ENCODE measurements at places on chromosomes 12 and 14.
A peak's percentile ranks its signal among the peaks of the same experiment; 100 is the strongest.

DNA sequence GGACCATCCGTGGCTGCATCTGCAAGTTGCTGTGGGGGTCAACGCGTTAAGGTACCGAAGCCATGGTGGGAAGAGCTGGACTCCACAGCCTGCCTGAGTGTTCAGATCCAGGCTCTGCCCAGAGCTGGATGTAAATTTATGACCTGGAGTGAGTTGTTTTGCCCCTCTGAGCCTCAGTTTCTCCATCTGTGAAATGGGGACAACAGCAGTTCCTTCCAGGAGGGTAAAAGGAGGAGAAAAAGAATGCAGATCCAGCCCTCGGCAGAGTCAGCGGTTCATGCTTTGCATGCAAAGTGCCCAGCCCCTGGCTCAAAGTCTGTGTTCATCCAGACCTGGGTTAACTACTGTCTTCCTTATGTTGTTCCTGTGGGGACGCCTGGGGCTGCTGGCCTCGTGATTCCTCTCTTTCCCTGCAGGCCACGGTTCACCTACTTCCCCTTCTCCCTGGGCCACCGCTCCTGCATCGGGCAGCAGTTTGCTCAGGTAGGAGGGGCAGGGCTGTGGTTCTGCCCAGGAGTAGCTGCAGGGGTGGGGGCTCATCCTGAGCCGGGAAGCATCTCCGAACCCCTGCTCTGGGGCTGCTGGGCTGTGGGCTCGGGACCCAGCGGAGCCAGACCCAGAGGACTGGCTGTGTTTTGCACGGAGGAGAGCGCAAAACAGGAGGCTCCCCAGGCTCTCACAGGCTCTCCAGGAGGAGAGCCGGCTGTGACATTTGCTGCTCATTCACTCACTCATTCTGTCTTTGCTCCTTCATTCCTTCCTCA, 41.9 kb downstream of the CYP46A1 start:
- no peak for DNase-seq

DNA sequence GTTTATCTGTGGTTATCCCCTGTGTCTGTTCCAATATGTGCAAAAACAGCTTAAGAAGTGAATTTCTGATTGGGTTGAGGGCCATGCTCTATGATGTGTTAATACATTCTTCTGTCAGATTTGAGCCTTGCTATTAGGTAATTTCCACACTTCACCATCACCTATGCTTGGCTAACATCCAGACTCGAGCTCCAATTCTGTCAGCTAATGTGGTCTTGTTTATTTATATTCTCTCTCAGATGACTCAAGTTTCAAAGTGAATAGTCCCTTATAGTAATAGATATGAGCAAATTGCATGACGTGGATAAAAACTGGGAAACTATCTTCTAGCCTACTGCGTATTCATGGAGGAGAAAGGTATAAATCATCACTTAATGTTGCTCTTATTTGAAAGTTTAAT, 451.3 kb downstream of the SNAPC1 start:
- no peak for DNase-seq

GRCh38 chr12:4118017-4118510, 155.5 kb upstream of the CCND2 start:
- no peak for DNase-seq

- DNase-seq = no peak
These were observed 26.4 kb downstream of the KCNK13 start for GRCh38 chr14:90088176-90088575.

DNA sequence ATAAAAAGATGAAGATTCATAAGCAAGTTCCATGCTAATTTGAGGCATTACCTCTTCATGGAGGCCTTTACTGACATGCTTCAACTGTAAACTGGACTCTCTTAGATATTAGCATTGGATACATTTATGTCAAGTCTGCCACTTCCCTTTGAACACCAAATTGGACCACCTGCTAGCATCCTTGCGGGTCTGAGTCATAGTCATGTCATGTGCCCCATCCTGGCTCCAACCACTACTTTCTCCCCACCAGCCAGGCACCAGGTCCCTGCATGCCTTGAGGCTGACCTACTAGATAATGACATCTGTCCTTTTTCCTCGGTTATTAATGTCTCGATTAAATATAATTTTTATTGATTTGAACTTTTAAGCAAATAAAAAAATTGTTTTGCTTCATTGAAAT, 32.9 kb upstream of the EEA1 start:
- no peak for DNase-seq

DNA sequence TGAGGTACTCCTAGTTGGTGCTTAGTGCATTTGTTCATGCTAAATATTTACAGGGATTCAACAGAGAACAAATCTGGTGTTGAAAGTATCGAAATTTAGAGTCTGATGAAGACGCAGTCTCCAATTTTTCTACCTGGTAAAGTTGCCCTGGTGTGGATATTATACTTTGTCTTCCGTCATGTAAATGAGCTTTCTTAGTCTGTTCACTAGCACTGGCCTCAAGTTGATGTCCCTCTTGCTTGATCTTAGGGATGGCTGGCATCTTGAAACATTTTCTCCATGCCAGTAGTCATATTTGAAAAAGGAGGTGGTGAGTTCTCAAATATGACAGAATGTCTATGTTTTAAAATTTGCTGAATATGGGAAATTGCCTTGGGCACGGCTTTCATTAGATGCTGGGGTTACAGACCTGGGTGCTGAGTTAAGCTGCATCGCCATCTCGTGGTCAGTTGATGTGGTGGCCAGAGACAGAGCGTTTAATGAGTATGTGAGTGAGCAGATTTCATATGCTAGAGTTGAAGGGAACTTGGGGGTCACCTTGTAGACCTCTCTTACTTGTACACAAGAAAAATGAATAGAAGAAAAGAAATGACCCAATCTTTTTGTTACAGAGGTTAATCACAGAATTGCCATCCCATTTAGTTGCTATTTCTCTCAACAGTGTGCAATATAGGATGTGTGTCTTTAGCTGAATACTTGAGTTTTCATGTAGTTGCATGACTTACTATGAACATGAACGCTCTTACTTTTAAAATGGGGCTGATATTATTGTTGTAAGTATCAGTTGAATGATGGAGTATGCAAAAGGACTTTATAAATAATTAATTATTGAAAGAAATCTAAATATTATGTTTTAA, 172.8 kb upstream of the DCN start:
- DNase-seq = peak; percentile 15

DNA sequence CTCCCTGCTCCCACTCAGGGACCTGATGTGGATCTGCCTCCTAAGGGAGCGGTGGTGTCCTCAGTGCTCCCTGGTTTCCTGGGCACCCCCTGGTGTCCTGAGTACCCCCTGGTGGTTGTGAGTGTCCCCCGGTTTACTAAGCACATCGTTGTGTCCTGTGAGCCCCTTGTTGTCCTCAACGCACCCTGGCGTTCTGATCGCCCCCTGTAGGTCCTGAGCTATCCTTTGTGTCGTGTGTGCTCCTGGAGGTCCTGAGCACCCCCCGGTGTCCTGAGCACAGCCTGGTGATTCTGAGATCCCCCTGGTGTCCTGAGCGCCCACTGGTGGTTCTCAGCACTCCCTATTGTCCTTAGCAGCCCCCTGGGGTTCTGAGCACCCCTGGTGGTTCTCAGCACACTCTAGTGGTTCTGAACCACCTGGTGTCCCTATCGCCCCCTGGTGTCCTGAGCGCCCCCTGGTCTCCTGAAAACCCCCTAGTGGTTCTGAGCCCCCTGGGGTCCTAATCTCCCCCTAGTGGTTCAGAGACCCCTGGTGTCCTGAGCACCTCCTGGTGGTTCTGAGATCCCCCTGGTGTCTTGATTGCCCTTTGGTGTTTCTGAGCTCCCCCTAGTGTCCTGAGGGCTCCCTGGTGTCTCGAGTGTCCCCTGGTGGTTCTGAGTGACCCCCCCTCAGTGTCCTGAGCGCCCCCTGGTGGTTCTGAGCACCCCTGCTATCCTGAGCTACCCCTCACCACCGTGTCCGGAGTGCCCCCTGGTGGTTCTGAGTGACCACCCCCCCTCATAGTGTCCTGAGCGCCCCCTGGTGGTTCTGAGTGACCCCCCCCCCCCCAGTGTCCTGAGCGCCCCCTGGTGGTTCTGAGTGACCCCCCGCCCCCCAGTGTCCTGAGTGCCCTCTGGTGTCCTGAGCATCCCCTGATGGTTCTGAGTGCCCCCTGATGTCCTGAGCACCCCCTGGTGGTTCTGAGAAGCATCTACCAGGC, 615.1 kb downstream of the TMEM121 start:
- peak; percentile 25 for DNase-seq

GRCh38 chr14:61752626-61753025, 9.6 kb upstream of the SNAPC1 start:
- DNase-seq = no peak

GRCh38 chr14:101961746-101962502, 2.4 kb upstream of the DYNC1H1 start:
- no peak for DNase-seq

- DNase-seq = no peak
These were observed 158.8 kb upstream of the PRMT8 start for GRCh38 chr12:3332188-3332587.

DNA sequence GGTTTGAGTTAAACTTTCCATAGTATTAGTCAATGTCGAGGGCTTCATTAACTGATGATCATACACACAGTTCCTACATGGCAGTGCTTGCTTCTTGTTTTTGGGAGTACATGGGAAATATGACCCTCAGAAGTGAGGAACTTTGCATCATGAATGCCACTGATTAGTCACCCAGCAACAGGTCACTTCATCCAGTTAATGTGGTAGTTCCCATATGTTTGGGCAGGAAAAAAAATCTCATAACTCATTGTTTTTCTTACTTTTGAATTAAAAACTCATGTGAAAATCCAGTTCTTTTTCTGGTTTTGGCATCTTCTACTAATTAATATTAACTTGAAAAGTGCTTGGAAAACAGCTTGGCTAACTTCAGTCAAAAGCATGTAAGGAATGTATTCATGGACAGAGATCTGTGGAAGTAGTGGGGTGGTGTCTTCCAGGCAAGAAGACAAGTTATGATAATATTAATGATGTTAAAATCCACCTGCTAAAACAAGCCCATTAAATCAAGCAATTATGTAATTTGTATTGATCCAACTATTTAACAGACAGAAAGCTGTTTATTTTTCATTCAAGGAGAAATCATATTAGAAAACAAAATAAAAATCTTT, 309.1 kb upstream of the NAV3 start:
- no peak for DNase-seq

DNA sequence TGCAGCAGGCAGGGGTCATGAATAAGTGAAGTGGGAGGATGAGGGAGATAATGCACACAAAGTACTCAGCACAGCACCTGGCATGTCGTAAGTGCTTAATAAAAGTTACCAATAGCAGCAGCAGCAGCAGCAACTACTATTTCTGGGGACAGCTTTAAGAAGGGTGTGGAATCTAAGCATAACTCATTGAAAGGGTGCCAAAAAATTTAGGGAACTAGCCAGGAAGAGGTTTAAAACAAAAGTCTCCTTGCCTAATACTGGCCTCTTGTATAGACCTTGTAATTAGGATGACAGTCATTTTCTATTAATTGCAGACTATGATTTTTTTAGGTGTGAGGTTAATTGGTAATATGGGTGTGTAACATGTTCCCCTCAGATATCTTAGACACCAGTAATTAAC, 179.9 kb downstream of the PTPN11 start:
- no peak for DNase-seq

- no peak for DNase-seq
These were observed 208.5 kb upstream of the C14orf180 start for GRCh38 chr14:104371031-104371430.

- DNase-seq = no peak
These were observed 6.5 kb downstream of the USP44 start for GRCh38 chr12:95544756-95545155.

DNA sequence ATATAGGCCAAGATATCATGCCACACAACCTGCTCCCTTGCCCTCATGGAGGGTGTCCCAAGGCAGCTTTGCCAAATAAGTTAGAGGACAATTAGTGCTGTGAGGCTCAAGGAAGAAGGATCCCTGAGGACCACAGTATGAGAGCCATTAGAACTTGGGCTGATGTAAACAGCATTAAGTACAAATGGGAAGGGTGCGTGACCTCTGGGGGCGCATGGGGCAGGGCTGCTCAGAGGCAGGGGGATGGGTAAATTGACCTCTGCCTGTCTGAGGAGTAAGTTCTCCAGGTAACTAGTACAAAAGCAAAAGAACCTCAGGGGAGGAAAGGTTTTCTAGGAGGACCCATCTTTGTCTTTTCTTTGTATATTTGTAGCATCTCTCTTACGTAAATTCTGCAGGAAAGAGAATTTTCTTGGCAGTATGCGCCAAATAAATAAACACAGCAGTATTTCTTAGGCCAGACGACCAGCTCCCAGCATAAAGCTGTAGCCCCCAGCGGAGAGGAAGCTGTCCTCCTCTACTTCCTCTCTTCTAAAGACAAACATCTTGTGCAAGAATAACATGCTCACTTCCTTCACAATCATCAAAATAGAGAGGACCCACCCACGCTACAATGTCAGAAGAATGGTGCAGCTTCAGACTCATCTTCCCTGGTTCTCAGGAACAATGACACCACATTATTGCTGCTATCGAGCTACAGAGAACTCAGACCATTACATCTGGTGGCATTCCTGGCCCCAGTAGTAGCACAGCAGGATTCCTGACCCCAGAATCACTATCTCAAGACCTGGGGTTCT, 16.4 kb upstream of the VWF start:
- DNase-seq = peak; percentile 11

GRCh38 chr12:269191-269590, 6.6 kb upstream of the SLC6A13 start:
- no peak for DNase-seq

DNA sequence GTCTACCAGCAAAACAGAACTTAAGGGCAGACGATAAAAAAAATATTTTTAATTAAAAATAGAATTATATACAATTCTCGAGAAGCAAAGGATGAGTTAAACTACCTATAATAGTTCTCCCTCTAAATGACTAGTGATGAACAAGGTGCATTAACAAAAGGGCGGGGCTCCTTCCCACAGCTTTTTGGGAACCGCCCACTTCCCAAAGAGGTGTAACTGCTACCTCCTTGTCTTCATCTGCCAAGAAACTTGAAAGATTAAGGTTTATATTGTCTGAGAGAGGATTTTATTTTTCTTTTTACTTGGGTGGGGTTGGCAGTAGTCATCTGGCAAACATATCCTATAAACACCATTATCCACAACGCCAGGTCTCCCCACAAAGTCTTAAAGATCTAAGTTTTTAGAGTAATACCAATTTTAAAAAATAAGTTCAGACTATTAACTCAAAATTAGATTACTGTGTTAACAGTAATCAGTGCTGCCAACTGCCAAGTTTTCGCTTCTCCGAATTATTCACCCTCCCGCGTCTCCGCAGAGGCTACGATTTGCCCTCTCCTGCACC, 938 bp downstream of the RALGAPA1 start:
- no peak for DNase-seq

DNA sequence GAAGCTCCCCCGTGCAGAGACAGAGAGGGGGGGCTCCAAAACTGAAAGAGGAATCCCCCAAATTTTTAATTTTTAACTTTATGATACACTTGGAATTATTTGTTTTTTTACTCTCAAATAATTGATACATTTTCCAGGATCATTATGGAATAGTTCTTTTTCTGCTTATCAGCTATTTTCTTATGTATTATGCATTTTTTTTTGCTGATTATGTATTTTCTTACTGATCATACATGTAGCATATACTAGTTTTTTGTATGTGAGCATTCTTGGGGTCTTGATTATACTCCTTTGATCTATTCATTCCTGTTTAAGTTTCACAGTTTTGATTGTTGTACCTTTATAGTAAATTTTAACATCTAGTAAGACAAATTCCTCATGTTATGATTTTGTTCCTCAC, 55.5 kb upstream of the LDHB start:
- DNase-seq = no peak

GRCh38 chr14:67501670-67502069, 13.1 kb upstream of the TMEM229B start:
- DNase-seq = no peak
